ENCODE measurements at places on chromosomes 2 and 18. TPM values are rescaled to one million over a fixed set of nuclear protein-coding genes. Genes with fewer than 3 reads are reported as not detected.

WNT6 gene
- not detected for total RNA-seq

POTEI gene
- total RNA-seq: not detected

XIRP2 gene
- total RNA-seq: under 0.01 TPM

SLC30A3 gene
- total RNA-seq: not detected

CRYGC gene
- not detected for total RNA-seq

GREB1 gene
- 0.47 TPM for total RNA-seq

ASXL3 gene
- 0.69 TPM for total RNA-seq

CPO gene
- total RNA-seq: 0.17 TPM

PLB1 gene
- total RNA-seq: 2.5 TPM

SIX2 gene
- total RNA-seq: not detected

GDF7 gene
- total RNA-seq: under 0.01 TPM

CPS1 gene
- 34.6 TPM for total RNA-seq

ACTG2 gene
- 0.95 TPM for total RNA-seq

ANKRD44 gene
- 9.4 TPM for total RNA-seq

CXCR4 gene
- total RNA-seq: under 0.01 TPM

VWC2L gene
- total RNA-seq: under 0.01 TPM

STK17B gene
- 20.0 TPM for total RNA-seq

TGFA gene
- not detected for total RNA-seq

LRRC30 gene
- total RNA-seq: not detected

TRIP12 gene
- total RNA-seq: 276 TPM

TMEFF2 gene
- 2.2 TPM for total RNA-seq

DLX2 gene
- total RNA-seq: 0.09 TPM

FAHD2A gene
- 22.7 TPM for total RNA-seq

KCTD1 gene
- total RNA-seq: 7.2 TPM

FAP gene
- total RNA-seq: 46.5 TPM

THOC1 gene
- 33.7 TPM for total RNA-seq

MPHOSPH10 gene
- total RNA-seq: 12.8 TPM

ABCG8 gene
- not detected for total RNA-seq

TCF23 gene
- not detected for total RNA-seq

MRO gene
- total RNA-seq: 0.09 TPM

STK25 gene
- 138 TPM for total RNA-seq

PPP1R1C gene
- 0.47 TPM for total RNA-seq

SERPINB11 gene
- total RNA-seq: not detected

RAB31 gene
- 28.8 TPM for total RNA-seq

CNGA3 gene
- total RNA-seq: 0.16 TPM

NFATC1 gene
- 3.1 TPM for total RNA-seq

CFAP65 gene
- total RNA-seq: under 0.01 TPM

OBSL1 gene
- total RNA-seq: 54.0 TPM

ABHD3 gene
- 8.0 TPM for total RNA-seq

All from bronchial smooth muscle cell (primary cell).